Type B pancreatic cell (in vitro differentiated cells): ENCODE measurements at places on chromosomes 7 and 10.

- no peak for DNase-seq
Observed at GRCh38 chr7:42876182-42877068, 35.4 kb downstream of the C7orf25 start.

GRCh38 chr10:121265360-121266123 lies 332.7 kb downstream of the FGFR2 start:
- DNase-seq = no peak

GRCh38 chr10:109913306-109913892 lies 9.9 kb downstream of the XPNPEP1 start:
- DNase-seq = no peak

DNA sequence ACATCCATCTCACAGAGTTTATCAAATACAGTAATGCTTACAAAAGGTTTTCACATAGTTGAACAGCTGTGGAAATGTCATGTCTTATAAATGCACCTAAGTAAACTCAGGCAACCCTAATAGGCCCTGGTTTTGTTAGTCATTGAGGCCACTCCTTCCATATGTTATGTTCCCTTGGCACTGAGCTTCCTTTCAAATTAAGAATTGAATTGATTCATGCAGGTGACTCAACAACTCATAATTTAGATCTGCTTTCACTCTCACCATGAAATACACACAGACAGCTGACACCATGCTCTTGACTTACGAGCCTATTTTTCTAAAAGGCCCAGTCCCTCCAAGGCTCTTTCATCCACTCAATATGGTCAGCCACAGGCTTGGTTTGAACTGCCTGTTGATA lies 476.9 kb downstream of the KCNMA1 start:
- DNase-seq = no peak

DNA sequence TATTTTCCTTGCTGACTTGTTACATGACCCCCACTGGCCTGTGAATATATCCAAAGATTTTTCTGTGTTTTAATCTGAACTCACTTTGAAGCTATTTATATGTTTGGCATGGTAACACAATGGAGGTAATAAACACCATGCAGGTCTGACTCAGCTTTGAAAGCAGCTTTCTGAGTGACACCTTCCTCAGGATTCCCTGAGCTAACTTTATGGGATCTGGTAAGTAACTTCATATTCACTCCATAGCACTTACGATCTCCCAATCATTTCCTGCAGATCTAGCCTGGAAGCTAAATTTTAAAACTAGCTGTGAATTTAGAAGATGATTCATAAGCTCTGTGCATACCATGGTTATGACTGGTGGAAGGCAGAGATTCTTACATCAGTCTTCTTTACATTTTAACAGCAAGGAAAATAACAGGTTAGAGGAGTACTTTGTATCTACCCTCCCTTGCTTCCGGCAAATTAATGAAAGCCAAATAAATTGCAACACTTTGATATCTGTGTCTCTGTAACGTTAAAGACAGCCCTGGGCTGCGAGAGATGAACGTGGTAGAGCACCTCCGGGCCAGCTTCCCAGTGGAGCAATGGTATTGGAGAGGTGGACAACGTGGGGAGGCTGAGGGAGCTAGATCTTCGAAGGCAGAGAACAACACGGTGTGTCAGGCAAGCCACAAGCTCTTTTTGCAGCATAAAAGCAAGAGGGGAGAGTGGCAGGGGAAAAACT lies 170.2 kb upstream of the KLF14 start:
- DNase-seq = no peak

- no peak for DNase-seq
Observed at GRCh38 chr10:49484486-49485235, 54.3 kb downstream of the ERCC6 start.
